ENCODE measurements at places on chromosomes 1 and 21. TPM values are rescaled to one million over a fixed set of nuclear protein-coding genes. Genes with fewer than 3 reads are reported as not detected.

The YARS1 gene
- 230 TPM for total RNA-seq

The KIF14 gene
- total RNA-seq, result 22.5 TPM

DNA sequence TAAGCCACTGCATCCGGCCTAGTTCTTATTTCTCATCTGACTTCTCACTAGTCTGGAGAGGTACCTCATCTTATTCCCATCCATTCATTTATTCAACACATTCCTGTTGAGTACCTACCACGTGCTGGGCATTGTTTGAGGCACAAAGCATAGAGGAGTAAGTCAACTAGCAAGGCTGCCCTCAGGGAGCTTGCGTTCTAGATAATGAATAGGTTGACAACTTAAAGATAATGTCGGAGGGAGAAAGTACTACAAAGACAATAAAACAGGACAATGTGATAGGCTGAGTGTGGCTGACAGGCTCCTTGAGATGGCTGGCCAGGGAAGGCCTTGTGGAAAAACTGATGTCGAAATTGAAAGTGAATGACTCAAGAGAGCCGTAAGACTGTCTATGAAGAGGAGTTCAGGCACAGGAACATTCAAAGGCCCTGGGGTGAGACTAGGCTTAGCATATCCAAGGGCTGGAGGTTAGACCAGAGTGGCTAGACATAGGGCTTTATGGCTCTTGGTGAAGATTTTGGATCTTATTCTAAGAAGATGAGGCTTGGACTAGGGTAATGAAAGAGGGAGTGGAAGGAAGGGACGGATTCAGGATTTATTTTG is 18.3 kb downstream of the SPATA21 start:
- no peak overlapping the region for H3K4me3 ChIP-seq
- no peaks in the 10 kb centered on the region for H3K4me1 ChIP-seq
- H3K27ac ChIP-seq, result no peak overlapping the region
- DNase-seq, result no peak

- no peak overlapping the region for H3K4me3 ChIP-seq
- no peak overlapping the region for H3K27ac ChIP-seq
- H3K36me3 ChIP-seq, result no peaks in the 10 kb centered on the region
- peaks cover 10% of the 10 kb centered on the region for H3K4me1 ChIP-seq
Observed at GRCh38 chr1:230387876-230388275, 38.3 kb downstream of the PGBD5 start.

- H3K27ac ChIP-seq, result no peak overlapping the region
- no peaks in the 10 kb centered on the region for H3K27me3 ChIP-seq
- DNase-seq, result no peak
Observed at GRCh38 chr1:176903474-176903873, 261.0 kb downstream of the ASTN1 start.

DNA sequence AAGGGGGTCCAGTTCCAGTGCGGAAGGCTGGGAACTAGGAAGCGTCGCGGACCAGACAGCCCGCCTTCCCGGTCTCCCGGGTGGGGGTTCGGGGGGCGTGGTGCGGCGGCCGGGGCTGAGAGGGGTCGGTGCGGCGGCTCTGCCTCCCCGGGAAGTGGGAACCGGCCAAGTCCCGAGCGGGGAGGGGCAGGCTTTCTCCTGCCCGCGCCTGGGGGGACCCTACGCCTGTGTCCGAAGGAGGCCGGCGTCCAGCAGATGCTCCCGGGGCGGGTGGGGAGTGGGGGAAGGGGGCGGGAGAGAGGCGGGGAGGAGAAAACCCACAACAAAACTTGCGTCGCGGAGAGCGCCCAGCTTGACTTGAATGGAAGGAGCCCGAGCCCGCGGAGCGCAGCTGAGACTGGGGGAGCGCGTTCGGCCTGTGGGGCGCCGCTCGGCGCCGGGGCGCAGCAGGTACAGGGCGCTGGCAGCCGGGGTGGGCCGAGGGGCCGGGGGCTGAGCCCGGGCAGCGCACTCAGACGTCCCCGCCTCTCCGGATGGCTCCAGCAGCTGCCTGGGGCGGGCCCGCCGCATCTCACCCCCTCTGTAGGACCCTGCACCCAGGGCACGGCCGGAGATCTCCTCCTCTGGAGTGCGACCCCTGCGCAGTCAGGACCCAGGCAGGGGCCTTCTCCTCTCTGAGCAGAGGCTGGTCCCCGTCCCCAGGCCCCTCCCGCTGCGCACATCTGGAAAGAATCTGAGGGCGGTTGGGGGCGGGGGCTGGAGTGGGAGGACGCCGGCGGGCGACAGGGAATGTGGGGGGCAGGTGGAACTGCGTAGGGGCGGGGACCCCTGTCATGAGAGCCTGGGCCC is at the start of gene PODN:
PODN (plus strand) TSS at position 355 of the 849 bp plus-strand sequence. CDS start 7,643 bp downstream, outside the sequence.
- H3K4me3 ChIP-seq, result peak within 1 kb of the TSS; percentile 53
- no peaks in the 10 kb centered on the region for H3K36me3 ChIP-seq
- DNase-seq, result peak; percentile 66
- no peak within 1 kb of the TSS for H3K27ac ChIP-seq
- no peaks in the 10 kb centered on the region for H3K4me1 ChIP-seq

- H3K4me1 ChIP-seq, result no peaks in the 10 kb centered on the region
- H3K36me3 ChIP-seq, result no peaks in the 10 kb centered on the region
- H3K27me3 ChIP-seq, result no peaks in the 10 kb centered on the region
- no peak for DNase-seq
- no peak overlapping the region for H3K4me3 ChIP-seq
Observed at GRCh38 chr1:44249543-44249942, 36.3 kb downstream of the DMAP1 start.

Measured in H1 (cell line).